ENCODE measurements at places on chromosomes 5 and 9.

- no peak for DNase-seq
Measured at GRCh38 chr5:154475591-154476353, 2.3 kb downstream of the HAND1 start.

DNA sequence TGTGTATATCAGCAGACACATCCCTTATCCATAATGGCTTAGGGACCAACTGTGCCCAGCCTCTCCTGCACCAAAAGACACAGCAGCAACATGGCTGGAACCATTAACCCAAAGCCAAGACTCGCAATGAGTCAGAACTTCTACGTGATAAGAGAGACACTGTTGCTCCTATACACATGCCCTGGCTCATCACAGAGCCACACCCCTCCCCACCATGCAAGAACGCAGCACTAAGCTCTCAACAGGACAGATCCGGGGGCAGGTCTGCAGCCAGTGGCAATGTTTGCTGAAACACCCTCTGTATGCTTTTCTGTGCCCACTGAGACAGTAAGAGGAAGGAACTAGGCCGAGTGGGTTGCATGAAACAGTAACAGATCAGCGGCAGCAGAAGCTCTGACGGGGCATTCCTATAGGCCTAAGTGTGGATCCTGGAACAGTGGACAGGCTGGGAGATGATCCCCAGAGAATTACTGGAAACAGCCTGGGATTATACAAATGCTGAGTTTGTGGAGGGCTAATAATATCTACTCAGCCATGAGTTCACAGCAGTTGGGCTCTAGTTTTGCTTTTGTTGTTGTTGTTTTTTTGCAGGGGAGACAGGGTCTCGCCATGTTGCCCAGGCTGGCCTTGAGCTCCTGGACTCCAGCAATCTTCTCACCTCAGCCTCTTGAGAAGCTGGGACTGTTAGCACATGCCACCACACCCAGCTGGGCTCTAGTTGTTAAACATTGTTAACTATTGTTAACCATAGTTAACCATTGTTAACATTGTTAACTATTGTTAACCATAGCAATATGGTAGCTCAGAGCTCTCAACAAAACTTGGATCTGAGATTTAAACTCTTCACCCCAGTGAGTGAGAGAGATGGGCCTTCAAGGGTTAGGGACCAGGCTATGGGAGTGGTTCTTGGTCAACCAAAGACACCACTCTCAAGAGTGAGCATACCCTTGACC lies 41.0 kb downstream of the B4GALT1 start:
- DNase-seq, result no peak

DNA sequence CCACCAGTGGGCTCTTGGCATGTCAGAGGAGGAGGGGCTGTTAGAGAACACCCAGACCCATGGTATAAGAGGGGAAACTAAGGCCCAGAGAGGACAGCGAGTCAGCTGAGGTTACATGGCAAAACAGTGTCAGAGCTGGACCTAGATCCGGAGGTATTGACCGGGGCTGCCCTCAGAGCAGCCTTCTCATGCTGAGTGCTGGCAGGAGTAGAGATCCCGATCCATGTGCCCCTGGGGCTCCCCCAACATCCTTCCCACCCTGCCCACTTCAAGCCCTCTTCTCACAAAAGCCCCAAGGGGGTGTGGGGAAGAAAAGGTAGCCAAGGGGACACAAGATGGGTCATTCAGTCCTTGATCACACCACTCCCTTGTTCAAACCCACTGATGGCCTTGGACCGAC lies 19.9 kb downstream of the CSF1R start:
- no peak for DNase-seq

DNA sequence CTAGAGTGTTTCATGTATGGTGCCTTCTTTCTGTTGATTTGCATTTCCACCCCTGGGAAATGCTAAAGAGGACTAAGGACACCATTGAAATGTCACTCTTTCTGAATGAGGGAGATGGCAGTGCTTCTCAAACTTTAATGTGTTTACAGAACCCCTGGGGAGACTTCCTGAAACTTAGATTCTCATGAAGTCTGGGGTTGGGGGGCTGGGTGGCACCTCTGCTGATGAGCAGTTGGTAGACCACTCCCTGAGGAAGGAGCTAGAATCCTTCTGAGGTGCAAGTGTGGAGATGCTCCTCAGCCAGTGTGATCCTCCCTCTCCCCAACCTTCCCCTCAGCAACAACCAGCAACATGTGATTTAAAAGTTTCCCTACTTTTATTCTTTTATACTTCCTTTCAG lies 546.8 kb downstream of the LRRC70 start:
- DNase-seq, result no peak

- no peak for DNase-seq
Measured at GRCh38 chr9:86788456-86788855, 158.8 kb downstream of the GAS1 start.

DNA sequence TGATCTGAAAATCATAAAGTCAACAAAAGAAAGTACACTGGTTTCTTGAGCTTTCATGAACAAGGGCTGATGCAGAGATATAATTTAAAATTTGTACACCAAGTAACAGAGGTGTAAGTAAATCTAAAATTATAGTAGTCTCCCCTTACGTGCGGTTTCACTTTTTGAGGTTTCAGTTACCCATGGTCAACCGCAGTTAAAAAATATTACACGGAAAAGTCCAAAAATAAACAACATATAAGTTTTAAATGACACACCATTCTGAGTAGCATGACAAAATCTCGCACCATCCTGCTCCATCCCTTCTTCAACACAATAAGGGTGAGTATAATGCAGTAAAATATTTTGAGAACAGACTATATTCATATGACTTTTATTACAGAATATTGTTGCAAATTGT lies 54.4 kb downstream of the AUH start:
- DNase-seq, result no peak
